C1 segment of cervical spinal cord (tissue), 14 donors: ENCODE measurements at places on chromosomes 5 and 9.
A peak's percentile ranks its signal among the peaks of the same experiment; 100 is the strongest.

DNA sequence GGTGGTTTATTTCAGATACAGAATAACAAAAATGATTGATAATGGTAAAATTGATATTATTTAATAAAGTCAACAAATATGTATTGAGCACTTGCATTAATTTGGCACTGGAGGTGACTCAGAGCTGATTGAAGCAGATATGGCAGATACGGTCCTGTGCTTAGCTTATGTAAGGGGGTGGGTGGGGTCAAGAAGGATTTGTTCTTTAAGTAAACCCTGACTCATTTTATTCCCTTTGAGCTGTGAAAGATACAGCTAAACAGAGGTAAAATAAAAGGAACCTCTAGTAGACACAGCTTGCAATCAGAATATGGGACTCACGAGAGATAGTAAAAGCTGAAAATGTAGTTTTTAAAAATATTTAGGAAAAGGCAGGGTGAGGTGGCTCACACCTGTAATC is 201.3 kb upstream of the CLINT1 start:
- DNase-seq: no peak

GRCh38 chr5:178196281-178196812 is 8.0 kb upstream of the HNRNPAB start:
- no peak for DNase-seq

DNA sequence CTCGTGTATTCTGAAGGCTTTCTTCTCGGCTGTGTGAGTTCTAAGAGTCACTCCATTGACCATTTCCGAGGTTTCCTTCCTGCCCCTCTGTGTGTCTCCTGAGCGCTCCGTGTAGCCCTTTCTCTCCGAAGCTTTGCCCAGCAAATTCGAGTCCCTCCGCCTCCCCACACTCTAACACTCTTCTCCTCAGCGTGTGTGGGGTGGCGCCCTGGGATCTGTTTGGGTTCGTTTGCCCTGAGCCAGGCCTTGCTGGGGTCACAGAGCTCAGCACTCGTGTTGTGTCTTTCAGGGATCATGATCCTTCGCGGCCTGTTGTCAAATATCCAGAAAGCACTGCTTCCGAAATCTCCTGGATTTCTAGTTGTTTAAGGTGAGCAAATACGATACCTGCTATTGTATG is 5.6 kb upstream of the PAEP start:
- DNase-seq: no peak

DNA sequence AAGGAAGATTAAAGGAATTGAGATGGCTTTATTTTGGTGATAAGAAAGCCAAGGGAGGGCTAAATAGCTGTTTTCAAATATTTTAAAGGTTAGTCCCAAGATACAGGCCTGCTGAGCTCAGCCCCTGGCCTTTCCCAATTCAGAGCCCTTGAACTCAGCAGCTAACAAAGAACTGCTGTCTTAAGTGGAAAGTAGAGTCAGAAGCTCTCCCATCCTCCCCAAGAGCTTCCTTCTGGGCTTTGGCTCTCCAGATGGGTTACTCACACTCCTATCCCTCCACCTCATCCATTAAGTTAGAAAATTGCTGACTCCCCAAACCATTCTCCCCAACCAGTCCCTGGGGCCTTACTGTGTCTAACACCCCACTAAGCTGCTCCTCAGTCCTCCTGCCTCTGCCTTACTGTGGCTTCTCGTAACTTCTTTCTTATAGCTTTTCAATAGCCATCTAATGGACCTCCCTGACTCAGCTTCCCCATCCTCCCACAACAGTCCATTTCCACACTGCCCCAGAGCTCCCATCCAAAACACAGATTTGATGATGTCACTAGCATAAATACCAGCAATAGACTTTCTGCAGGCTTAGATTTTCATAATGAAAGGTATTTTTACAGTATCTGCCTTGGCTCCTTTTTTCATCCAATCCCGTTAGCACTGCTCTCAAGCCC is 239.1 kb downstream of the ENC1 start:
- no peak for DNase-seq

- no peak for DNase-seq
These were observed 32.7 kb downstream of the LNPEP start for GRCh38 chr5:96968614-96969013.

DNA sequence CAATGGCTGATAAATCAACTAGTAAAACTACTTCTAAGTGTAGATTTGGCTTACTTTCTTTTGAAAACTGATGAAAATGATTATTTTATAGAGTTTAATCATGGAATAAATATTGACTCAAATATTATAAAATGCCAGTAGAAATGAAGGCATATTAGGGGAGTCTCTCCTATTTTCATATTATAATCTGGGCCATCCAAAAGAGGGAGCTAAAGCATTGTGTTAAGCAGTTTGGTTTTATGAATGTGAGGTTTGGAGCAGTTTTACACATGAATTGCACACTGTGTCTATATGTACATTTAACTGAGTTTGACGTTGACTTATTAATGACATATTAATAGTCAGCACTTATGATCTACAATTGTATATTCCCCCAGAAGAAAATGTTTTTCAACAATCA is 17.4 kb downstream of the CDH9 start:
- no peak for DNase-seq

DNA sequence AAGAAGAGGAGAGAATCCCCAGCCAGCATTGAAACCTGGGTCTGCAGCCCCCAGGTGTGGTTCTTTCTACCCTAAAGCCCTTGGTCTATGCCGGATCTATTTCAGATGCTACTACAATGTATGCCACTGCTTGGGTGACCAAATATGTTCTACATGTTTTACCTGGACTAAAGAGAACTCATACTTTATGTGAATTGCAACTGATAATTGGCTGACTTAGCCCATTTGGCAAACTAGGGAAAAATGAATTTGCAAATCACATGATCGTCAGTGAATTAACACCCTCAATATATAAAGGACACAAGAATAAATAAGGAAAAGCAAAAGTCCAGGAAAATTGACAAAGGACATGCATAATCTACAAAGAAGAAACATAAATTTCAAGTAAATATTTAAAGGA is 308.8 kb upstream of the IRX2 start:
- no peak for DNase-seq

- DNase-seq: no peak
These were observed 98.7 kb upstream of the IFNE start for GRCh38 chr9:21580636-21581378.

- no peak for DNase-seq
These were observed 66.5 kb upstream of the DAP start for GRCh38 chr5:10827571-10827970.

DNA sequence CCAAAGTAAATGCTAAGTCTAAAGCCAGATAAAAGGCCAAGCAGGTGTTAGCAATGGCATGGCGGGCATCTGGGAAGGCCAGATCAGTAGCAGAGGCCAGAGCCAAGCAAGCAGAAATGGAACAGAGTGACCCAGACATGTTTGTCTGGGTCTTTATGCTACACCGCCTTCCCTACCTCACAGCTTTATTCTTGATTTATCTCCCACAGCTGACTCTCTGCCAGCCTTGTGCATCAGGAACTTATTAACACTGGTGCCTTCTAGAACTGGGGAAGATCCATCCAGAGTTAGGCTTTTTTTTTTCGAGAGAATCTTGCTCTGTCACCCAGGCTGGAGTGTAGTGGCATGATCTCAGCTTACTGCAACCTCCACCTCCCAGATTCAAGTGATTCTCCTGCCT is 112.5 kb upstream of the SLC44A1 start:
- no peak for DNase-seq

GRCh38 chr5:83785176-83785668 is 64.6 kb upstream of the HAPLN1 start:
- DNase-seq: no peak

DNA sequence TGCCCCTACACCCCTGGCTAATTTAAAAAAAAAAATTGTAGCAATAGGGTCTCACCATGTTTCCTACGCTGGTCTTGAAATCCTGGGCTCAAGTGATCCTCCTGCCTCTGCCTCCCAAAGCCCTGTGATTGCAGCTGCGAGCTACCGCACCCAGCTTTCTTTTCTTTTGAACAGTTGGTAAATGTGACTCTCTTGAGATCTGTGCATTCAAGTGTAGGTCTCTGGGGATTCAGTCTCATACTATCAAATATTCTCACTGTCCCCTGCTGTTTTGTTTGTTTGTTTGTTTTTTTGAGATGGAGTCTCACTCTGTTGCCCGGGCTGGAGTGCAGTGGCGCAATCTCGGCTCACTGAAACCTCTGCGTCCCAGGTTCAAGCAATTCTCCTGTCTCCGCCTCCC is 42.3 kb upstream of the CXXC5 start:
- no peak for DNase-seq

- peak; percentile 51 for DNase-seq
These were observed at the start of gene FGF1 for GRCh38 chr5:142685418-142686209. TSS of gene FGF1 (minus strand) at chr5:142686090. CDS start at chr5:142614127, 71,963 bp downstream.
